ENCODE measurements at places on chromosomes 16 and 17.

DNA sequence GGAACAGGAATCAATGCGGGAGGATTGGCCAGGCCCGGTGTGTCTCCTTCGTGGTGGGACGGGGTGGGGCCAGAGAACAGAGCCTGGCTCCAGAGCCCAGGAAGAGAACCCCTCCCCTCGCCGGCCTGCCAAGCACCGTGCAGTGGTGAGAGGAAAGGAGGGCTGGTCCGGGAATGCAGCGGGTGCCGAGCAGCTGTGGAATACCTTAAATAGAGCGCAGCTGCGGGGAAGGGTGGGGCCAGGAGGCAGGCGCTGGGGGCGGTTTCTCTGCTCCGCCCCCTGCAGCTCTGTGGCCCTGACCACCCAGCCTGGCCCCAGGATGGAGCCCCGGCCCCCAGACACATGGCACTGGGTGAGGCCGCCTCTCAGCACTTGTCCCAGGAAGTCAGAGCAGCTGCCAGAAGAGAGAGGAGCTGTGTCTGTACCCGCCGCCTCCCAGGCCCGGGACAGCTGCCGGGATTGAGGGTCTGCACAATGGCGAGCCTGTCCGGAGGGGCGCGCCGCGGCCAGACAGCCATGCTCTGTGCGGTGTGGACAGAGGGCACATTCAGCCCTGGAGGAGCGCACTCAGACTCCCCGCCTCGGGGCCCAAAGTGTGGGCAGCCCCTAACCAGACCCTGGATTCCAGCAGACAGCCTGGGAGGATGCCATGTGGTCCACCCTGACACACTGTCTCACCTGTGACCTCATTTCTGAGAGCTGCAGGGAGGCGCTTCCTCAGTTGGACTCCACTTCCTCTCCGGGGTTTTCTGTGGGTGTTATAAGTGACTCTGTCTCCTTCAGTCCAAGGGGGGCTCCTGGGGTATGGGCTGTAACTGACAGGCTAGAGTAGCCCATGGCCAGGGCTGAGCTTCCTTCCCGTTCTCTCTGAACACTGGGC lies 268.8 kb downstream of the SEC14L1 start:
- DNase-seq = no peak

DNA sequence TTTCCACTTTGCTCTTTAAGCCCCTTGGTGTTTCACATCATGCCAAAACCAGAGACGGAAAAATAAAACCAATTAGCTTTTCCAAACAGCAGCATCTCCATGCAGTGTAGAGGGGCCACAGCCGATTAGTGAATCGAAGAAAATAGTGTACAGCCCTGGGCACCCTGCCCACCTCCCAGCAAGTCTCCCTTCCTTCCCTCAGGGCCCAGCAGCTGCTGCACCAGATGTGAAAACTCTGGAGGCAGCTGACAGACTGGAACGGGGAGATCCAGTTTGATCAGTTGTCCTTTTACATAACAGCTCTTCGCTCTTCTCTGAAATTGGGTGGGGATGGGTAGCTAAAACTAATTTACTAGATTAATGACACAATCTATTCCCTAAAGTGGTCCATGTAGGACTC lies 19.3 kb downstream of the TMEM11 start:
- no peak for DNase-seq

DNA sequence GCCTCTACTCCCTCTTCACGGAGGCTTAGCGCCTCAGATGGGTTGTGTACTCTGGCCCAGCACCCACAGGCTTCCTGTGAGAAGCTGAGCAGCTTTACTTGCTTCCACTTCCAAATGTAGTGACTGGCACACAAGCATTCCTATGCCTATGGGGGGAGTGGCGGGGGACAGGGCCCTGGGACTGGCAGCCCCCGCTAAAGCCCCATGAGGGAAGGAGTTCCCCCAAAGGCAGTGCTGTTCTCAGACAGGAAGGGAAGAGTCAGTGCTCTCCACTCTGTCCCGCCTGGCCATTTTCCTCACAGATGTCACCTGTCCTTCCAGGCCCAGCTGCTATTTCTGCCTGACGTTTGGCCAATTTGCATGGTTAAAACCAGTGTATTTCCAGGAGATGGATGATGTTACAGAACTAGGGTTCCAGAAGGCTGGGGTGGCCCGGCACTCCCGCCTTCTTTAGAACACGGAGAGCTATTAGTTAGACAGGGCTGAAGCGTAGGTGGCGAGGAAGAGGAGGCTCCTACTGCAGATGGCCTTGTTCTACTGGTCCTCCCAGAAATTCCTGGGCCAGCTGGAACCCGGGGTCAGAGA lies 83.9 kb upstream of the FBXO47 start:
- DNase-seq = no peak

DNA sequence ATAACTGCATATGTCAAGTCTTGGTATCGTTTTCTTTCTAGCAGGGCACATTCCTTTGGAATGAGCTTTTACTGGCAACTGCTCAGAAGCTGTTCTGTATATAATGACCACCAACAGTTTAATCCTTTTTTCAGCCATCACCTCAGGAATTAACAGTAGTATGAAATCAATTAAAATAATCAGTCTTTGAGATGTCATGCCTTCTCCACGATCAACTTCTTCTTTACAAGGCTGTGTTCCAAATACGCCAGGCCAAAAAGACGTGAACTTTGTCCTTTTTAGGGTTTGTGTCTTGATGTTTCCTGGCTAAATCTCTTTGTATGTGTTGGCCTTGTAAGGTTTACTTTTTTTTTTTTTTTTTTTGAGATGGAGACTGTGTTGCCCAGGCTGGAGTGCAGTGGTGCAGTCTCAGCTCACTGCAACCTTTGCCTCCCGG lies 54.9 kb downstream of the ABCC1 start:
- DNase-seq = no peak

DNA sequence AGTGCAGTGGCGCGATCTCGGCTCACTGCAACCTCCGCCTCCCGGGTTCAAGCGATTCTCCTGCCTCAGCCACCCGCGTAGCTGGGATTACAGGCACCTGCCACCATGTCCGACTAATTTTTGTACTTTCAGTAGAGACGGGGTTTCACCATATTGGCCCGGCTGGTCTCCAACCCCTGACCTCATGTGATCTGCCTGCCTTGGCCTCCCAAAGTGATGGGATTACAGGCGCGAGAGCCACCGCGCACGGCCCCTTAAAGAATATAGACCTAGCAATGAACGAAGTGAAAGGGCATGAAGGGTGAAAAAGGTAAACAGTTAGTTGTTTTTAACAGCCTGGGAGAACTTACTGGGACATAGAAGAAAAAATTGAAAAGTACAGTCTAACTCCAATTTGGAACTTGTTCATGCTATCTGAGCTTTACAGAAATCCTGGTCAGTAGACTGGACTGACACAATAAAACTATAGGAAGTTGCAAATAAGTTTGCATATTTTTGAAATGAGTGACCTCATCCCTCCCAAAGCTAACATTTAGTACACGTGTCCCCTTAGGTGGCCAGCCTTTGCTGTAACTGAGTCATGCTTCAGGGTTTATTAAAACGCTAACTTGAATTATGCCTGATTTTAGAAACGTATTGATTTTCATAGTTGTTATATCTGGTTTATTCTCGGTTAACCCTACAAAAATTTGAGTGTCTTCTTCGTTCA lies 1.8 kb downstream of the COG1 start:
- no peak for DNase-seq

DNA sequence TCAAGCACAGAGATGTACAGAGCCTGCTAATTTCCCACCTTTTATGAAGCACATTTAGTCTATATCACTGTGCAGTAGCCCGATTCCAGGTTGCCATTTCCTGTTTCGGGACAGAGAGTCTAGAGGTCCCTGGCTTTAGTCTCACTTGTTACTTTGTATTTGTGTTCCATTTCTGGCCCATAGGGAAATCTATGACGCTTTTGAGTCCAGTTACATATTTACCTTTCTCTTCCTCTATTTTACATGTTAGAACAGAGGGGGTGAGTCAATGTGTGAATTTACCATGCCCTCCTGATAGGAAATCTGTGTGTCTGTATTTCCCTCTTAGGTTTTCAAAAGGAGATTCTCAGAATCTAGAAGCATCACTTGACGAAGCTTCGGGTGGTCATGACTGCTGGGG lies 227.1 kb upstream of the ZFHX3 start:
- DNase-seq = no peak

- DNase-seq = no peak
Measured at GRCh38 chr17:325270-326009, 27.2 kb downstream of the RPH3AL start.

DNA sequence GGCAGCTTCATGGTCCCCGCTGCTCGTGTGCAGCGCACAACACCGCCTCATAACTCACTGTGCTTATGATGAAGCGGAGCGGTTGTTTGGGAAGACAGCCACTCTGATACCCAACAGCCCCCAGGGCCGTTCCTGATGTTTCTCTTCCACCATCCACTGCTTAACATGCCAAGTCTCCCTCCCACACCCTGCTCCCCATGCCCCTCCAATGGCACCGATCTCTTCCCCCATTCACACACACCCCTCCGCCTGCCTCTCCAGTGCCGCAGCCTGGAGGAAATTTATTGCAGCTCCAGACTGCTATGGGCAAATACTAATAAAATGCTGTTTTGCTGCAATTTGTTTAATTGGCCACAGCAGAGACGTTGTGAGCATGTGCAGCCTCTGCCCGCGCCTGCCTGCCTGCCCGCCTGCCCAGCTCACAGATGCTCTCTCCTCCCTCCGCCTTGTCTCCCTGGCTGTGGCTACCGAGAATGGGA lies 80.3 kb upstream of the LHX1 start:
- no peak for DNase-seq

DNA sequence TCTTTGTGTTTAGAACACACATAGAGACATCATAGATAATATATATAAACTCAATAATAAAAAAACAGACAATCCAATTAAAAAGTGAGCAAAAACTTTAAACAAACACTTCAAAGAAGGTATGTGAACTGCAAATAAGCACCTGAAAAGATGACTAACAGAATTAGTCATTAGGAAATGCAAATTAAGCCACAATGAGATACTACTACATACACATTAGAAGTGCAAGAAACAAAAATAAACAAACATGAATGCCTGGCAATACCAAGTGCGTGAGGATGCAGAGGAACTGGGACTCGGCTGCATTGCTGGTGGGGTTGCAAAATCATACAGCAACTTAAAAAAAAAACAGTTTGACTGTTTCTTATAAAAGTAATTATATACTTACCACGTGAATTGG lies 799.0 kb downstream of the KCNJ2 start:
- no peak for DNase-seq

DNA sequence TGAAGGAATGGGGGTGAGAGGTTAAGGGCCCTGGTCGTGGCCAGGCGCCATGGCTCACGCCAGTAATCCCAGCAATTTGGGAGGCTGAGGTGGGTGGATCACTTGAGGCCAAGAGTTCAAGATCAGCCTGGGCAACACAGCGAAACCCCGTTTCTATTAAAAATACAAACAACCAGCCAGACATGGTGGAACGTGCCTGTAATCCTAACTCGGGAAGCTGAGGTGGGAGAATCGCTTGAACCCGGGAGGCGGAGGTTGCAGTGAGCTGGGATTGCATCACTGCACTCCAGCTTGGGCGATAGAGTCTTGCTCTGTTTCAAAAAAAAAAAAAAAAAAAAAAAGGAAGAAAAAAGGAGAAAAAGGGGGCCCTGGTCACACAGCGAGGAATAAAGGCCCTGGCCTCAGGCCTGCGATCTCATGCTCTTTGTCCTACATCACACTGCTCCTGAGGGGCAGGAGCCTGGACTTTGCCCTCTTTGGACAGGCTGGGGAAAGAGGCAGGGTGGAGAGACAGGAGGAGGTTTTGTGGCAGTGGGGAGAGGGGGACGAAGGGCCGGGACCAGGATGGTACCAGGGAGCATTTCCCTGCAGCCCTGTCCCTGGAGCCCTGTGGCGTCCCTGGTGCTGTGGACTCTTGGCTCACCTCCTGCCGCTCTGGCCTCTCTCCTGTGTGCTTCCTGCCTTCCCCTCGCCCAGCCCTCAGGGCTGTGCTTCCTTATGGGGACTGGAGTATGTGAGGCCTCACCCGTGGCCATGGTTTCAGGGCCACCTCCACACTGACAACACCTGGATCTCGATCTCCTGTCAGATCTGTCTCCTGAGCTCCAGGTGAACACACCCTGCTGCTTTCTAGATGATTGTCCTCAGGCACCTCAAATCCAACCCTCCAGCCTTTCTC lies 19.7 kb upstream of the SLC25A19 start:
- DNase-seq = no peak

GRCh38 chr17:40341808-40342503 lies 22.6 kb downstream of the GJD3 start:
- no peak for DNase-seq

DNA sequence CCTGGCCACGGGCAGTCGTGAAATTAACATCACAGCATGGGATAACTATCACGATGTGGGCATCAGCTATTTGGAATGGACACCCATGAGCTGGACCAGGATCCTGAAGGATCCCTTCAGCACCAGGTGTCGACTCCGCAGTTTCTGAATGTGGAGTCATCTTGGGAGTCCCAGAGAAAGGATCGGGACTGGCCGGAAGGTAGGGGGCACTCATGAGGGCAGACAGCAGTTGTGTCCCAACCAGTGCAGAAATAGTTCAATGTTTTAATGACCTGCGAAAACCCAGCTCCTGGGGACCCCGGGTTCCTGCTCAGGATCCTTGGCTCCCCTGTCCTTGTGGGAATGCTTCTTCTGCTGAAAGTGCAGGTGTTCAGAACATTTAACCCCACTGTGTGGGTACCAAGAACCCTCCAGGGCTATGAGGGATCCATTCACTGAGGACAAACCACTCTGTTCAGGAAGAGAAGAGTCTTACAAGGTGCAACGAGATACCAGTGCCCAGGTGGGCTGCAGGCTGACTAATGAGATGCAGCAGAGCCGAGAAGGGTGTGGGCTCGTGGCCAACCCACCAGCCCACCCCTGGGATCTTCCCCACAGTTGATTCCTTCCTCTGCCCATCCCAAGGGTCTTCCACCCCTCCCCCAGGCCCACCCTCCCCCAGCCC lies 154.8 kb downstream of the SALL1 start:
- no peak for DNase-seq

DNA sequence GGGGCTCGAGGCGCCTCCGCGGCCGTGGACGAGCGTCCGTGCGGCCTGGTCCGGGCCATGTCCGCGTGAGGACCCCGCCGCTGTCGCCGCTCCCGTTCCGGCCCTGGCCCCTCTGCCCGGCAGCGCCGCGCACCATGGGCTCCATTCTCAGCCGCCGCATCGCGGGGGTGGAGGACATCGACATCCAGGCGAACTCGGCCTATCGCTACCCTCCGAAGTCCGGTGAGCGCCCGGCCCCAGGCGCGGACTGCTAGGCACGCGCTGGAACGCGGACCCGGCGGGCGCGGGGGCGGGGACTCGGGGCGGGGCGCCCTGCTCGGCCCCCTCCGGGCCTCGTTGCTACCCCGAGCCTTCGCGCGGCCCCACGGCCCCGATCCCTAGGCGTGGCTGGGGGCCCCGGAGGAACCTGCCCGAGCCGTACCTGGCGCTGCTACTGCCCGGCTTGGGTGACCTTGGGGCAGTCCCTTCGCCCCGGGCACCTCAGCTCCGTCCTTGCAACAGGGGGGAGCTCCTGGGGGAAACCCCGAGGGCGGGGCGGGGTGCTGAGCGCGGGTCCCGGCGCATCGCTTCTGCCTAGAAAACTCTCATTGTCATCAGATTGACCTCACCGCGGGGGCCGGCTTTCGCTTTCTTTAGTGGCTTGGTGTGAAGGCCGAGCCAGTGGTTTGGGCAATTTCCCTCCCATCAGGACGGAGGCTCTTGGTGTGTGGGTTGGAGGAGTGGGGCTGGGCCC lies 367 bp downstream of the MGRN1 start:
- peak; percentile 66 for DNase-seq

GRCh38 chr17:69451416-69452394 lies 37.2 kb downstream of the MAP2K6 start:
- no peak for DNase-seq

All from stimulated activated CD4-positive, alpha-beta T cell treated with anti-CD3 and anti-CD28 coated beads, TNF-alpha, amount 100 ng/mL, for 48 hours (primary cell).